ENCODE measurements at places on chromosomes 1 and 21.

- no peak for DNase-seq
These were observed 3.3 kb upstream of the SPATA1 start for GRCh38 chr1:84502927-84503326.

- DNase-seq: no peak
These were observed 35.5 kb downstream of the RHOU start for GRCh38 chr1:228770779-228771223.

DNA sequence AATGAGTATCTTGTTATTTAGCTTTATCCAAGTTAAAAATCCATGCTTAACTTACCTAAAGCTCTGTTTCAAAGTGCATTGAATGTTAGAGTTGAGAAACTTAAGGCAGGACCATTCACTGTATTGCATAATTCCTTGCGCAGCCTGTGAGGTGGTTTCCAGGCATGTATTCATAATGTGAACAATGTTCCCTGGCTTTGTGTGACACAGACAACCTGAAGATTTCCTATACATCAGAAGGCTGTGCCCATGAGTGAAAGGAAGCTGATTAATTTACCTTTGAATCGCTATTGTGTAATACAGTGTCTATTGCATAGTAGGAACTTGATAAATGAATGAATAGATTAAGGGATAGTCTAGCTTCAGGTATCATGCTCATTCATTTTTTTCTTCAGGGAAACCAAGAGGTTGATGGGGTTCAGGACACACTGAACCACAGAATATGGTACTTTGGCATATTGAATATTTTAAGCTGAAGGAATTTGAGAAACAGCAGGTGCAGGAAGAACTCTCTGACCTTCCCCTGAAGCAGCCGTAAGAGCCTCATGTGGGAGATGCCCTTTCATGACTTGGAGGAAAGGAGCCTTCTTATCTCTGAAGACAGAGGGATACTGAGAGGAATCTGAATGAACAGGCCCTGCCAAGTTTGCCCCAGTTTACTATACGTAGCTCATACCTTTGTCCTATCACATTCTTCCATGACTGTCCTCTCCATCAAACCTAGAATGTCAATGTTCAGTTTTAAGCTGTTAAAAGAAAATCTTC, 88.6 kb upstream of the GNG12 start:
- DNase-seq: no peak

DNA sequence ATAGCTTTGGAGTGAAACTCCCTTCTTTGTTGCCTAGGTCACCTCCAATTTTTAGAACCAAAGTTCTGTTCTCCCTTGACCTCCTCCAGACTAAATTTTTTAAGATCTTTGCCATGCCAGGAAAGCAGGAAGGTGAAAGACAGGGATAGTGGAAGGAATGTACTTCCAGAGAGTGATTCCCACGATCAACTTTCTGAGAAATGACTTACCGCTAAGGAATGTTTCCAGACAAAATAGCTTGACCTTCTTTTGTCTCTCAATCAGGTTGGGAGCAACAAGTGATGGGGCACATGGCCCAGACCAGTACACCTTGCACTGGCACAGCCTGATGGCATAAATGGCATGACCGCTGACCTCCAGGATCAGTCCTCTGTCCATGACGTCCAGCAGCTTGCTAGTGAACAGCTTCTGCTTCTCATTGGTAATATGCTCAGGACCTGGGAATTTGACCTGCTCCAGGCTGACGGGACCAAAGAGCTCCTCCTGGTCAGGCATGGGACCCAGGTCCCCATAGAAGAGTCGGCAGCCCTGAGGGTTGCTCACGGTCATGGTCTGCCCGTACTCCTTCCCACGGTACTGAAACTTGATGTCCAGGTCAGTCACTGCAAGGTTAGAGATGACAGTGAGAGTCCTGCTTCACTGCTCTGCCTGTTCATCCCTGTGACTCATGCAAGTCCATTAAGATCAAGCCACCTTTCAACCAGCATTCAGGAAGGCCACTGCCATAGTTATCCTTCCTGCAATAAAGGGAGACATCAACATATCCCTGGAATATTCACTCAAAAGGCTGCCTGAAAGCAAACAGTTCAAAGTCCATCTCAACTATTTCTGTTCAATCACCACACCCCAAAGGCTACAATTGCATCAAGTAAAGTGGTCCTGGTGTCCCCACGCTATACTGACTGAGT, 6.2 kb upstream of the C1orf74 start:
- no peak for DNase-seq

- no peak for DNase-seq
These were observed 48.9 kb downstream of the PRKCZ start for GRCh38 chr1:2098839-2099785.

- no peak for DNase-seq
These were observed 11.2 kb downstream of the CREG1 start for GRCh38 chr1:167542109-167543032.

GRCh38 chr1:14300991-14301703, 297.3 kb upstream of the KAZN start:
- DNase-seq: no peak

DNA sequence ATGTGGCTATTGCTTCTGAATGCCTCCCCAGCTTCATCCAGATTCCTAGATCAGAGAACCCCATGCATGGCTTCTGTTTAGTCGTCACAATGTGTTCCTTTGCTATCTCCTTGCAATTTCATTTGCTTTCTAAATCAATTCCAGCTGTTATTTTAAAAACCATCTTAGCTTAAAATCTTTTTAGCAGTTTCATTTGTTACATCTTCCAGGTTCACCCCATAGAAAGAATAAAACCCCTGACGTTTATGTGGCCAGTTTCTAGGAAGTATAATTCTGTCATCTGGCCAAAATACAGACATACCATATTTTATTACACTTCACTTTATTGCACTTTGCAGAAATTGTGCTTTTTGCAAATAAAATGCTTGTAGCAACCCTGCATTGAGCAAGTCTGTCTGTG, 278.4 kb downstream of the PTPRC start:
- DNase-seq: no peak

DNA sequence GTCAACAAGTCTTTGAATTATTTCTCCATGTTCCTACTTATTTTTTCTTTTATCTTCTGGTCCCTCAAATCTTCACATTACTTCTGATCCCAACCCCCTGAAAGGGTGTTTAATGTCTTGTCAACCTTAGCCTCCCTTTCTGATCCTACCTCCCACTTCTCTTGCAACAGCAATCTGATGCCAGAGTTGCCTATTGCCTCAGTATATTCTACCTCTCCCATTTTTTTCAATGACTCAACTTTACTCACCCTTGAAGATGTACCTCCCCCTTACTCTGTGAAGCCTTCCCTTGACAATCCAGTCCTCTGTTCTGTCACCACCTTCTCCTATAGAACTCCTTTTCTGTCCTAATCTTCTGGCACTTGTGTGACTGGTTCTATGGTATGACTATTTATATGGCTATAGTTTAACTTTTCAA, 99.5 kb upstream of the CD55 start:
- DNase-seq: no peak

- no peak for DNase-seq
These were observed 53.7 kb upstream of the HMCN1 start for GRCh38 chr1:185680453-185680852.

- DNase-seq: no peak
These were observed 48.5 kb downstream of the KAZN start for GRCh38 chr1:14646973-14647372.

- peak; percentile 47 for DNase-seq
These were observed 27.5 kb downstream of the SLC2A1 start for GRCh38 chr1:42931108-42931539.

- DNase-seq: no peak
These were observed 160.3 kb downstream of the TGFBR3 start for GRCh38 chr1:91725618-91725988.

GRCh38 chr21:26794597-26795411, 50.4 kb downstream of the ADAMTS1 start:
- DNase-seq: no peak

- no peak for DNase-seq
These were observed 956 bp downstream of the CPLANE2 start for GRCh38 chr1:16235944-16236510.

DNA sequence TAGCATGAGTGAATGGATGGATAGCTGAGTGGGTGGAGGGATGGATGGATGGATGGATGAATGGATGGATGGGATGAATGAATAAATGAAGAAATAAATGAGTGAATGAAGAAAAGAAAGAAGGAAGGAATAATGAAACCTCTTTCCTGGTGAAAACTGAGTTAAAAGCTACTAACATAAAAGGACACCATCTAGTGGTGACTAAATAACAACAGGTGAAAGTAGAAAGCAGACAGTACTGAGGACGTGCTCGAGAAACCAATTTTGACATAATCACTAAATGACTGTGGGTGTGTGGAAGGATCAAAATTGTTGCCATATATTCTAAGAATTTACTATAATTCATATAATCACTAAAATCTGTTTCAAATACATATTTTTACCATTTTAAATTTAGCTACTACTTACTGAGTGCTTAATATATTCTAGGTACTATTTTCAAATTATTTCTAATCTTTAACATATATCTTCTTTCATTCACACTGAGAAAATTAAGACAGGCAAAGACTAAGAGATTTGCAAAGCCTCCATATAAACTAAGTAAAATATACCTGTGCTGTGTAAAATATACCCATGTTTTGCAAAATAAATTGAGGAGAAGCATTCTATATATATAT, 522.9 kb downstream of the LRRIQ3 start:
- DNase-seq: no peak

DNA sequence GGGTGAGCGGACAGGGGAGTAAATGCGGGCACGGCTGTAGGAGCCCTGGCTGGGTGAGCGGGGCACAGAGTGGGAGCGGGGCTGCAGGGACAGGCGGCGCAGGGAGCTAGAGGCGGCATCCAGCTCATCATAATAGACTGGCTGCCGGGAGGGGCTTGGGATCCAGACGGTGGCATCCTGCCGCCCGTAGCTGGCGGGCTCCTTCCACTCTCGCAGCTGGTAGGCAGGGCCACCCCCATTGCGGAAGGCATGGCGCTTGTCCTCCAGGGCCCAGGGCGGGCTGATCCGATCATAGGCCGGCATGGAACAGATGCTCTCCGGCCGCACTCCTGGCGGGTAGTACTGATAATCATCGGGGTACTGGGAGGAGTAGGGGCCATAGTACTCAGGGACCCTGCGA, 43.7 kb upstream of the GOLT1A start:
- no peak for DNase-seq

GRCh38 chr1:65918564-65918963, 125.9 kb downstream of the PDE4B start:
- no peak for DNase-seq

DNA sequence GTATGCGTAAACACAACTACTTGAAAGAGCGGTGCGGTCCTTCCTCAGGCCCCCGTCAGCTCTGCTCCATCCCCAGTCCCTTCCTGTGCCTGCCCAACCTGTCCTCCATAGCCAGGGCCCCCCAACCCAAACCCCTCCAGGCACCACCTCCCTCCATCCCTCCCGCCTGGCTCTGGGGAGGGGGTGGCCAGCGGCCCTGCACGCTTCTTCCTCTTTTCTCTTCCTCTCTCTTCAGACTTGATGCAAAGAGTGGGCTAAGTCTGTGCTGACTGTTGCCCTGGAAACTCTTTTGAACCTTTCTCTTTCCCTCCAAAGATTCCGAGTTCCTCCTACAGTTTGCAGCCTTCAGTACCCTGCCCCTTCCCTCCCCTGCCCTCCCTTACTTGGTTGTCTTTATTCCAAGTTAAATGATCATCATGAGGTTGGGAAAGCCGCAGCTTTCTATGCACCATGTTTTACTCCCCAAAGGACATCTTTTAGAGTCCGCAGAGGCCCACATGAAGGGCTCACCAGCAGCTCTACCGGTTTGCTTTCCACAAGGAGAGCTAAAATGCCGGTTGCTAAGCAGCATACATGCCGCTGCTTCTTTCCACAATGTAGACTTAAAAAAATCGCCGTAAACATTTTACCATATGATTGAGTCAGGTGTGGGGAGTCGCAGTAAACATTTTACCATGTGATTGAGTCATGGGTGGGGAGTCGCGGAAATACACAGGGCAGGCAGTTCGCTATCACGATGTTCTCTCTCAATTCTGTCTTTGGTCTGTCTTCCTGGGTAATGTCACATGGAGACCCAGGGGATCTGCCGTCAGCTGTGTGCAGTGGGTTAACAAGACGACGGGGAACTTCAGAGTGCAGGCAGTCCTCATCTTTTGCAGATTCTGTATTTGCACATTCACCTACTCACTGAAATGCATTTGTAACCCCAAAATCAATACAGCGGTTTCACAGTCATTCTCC, 525.3 kb downstream of the KIF26B start:
- DNase-seq: no peak

- DNase-seq: no peak
These were observed 39.1 kb downstream of the CLIC6 start for GRCh38 chr21:34707876-34708325.

DNA sequence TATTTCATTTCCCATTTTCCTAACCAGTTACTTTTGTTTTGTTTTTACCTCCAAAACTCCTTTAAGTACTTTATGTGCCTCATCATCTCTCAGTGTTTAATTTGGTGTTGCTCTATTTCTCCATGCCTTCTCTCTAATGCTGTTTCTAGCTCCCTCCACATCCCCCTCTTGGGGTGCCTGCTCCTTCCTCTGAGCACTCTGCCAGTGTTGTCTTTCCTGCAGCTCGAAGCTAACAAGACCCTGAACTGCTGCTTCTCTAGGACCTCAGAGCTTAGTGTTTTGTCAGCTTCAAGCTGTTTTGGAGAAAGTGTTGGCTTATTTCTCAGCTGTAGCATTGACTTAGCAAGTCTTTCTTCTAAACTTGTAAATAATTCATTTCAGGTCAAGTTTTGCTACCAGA, 290.6 kb downstream of the DPYD start:
- no peak for DNase-seq

DNA sequence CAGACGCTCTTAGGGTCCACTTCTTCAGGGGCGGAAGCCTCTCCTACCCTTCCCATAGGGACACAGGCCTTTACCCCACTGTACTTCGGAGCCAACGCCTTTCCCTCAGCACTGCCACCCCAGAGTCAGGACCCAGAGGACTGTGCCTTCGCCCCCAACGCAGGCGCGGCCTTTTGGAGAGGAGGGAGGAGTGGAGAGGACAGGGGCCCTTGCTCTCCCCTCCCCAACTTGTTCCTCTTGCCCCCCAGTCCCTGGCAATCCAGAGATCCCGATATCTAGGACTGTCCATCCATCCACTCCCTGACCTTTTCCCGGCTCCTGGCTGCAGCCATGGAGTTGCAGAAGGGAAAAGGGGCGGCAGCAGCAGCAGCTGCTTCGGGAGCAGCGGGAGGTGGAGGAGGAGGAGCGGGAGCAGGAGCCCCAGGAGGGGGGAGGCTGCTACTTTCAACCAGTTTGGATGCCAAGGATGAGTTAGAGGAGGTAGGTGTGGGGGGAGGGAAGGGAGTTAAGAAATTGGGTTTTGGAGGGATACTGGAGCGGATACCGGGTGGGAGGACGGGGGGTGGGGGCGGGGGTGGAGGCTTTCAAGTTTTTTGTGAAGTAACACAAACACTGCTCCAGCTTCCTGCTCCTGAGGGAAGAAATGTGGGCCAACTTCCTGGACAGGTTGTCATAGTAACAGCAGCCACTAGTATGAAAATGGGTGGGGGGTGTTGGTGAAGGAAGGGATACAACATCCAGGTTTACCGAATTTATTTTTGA, 636 bp downstream of the INTS3 start:
- peak; percentile 32 for DNase-seq
